Testis (tissue), 5 donors: ENCODE measurements at places on chromosomes 16 and 17. TPM values are rescaled to one million over a fixed set of nuclear protein-coding genes. Genes with fewer than 3 reads are reported as not detected.

- H3K36me3 ChIP-seq = no peaks in the 10 kb centered on the region
- no peak overlapping the region for H3K27ac ChIP-seq
- peak overlapping the region; percentile 64 for H3K4me3 ChIP-seq
- H3K27me3 ChIP-seq = no peaks in the 10 kb centered on the region
Measured at GRCh38 chr16:50246299-50247122, 19.8 kb upstream of the ADCY7 start.

GRCh38 chr17:31506517-31506916 is 115.0 kb downstream of the RAB11FIP4 start:
- peaks cover 20% of the 10 kb centered on the region for H3K4me1 ChIP-seq
- no peaks in the 10 kb centered on the region for H3K36me3 ChIP-seq
- no peak for DNase-seq

DNA sequence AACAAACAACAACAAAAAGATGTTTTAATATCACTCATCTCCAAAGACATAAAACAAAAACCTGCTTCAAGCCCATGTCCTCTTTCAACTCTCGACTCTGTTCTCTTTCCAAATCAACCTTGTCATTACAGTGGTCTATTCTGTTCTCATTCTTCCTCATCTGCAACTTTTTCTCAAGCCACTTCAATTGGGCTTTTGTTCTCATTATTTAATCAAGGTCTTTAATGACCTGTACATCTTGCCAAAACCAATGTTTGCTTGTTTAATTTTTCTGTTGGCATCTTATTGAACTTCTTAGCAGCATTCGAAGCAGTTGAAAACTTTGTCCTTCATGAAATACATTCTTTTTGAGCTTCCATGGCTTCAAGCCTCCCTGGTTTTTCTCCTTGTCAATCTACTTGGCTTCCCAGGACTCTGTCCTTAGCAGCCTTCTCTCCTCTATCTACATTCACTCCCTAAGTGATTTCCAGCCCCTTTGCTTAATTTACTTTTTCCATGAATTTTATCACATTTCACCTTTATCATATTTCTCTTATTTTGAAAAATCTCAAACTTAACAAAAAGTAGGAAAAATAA is 19.6 kb upstream of the RABEP1 start:
- H3K27me3 ChIP-seq = no peaks in the 10 kb centered on the region
- H3K4me3 ChIP-seq = no peak overlapping the region
- H3K27ac ChIP-seq = peak overlapping the region; percentile 24

DNA sequence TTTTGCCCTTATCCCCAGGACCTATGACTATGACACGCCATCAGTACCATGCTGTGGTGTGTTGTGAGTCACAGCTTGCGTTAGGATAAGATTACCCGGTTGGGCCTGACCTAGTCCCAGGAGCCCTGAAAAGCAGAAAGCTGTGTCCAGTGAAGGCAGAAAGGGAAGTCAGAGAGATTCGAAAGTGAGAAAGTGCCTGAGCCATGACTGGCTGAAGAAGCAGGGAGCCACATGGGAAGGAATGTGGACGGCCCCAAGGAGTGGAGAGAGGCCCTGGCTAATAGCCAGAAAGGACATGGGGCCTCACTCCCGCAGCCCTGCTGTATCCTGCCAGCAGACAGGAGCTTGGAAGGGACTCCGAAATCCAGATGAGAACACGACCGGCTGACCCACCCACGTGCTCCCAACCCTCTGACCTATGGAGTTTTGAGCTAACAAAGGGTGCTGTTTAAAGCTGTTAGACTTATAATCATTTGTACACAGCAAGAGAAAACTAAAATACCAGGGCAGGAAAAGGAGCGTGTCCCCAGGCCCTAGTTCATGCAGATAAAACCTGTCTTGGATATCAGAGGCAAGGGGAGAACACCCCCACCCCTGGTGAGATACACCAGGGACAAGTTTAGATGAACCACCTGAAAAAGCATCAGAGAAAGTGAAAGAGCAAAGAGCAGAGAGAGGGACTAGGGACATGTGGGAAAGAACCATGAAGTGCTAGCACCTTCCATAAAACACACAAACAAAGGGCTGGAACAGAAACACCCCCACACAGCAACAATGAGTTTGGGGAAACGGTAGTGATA is 115.3 kb downstream of the SLC39A11 start:
- no peak overlapping the region for H3K4me3 ChIP-seq
- no peaks in the 10 kb centered on the region for H3K27me3 ChIP-seq
- H3K4me1 ChIP-seq = peaks cover 11% of the 10 kb centered on the region
- DNase-seq = peak; percentile 65

DNA sequence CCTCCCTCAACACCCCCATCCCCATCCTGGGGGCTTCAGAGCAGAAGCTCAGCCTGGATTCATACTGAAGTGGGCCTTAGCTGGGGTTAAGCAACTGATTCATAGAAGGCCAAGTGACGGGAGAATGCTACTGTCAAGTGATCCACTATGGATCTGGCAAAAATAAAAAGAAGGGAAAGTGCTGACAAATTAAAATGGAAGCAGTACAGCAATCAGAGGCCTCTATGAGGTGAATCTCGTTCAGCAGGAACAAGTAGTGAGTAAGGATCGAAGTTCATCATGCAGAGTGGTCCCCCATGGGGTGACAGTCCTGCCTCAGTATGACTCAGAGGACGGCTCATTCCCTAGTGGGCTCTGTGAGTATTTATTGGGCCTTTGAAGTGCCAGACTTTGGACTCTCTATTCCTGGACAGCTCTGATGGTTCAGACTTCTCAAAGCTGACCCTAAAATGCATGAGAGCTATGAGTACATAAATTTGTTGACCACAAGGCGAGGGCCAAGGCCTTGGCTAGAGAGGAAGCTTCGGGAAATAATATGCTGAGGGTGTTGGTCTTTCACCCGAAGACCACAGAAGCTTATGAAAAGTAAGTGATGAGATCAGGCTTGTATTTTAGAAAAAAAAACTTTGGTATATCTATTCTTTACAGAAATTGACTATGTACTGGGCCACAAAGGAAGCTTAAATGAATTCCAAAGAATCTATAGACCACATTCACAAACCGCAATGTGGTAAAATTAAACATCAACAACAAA is 5.3 kb upstream of the NSMCE1 start:
- no peaks in the 10 kb centered on the region for H3K27me3 ChIP-seq
- no peaks in the 10 kb centered on the region for H3K36me3 ChIP-seq
- H3K27ac ChIP-seq = no peak overlapping the region
- no peak overlapping the region for H3K4me3 ChIP-seq
- no peaks in the 10 kb centered on the region for H3K4me1 ChIP-seq

DNA sequence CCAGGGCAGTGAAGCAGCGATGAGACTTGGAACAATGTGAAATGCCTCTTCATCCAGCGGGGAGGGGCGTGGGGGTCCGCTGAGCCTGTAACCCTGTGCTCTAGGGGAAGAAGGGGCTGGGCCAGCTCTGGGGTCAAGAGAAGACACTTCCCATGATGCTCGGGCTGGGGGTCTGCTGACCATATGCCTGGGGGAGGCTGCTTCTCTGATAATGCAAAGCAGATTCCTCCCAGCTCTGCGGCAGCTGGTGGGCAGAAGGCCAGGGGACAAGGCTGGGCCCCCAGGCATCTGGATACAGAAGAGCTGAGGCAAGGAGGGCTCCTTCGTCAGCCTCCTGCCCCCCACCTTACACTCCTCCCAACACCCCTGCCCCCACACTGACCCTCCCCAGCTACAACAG is 24.7 kb downstream of the NGFR start:
- H3K27ac ChIP-seq = peak overlapping the region; percentile 45
- H3K36me3 ChIP-seq = no peaks in the 10 kb centered on the region
- no peak overlapping the region for H3K4me3 ChIP-seq

- H3K36me3 ChIP-seq = no peaks in the 10 kb centered on the region
- no peak for DNase-seq
- no peak overlapping the region for H3K27ac ChIP-seq
- no peaks in the 10 kb centered on the region for H3K27me3 ChIP-seq
Measured at GRCh38 chr17:43444223-43445008, 39.4 kb upstream of the DHX8 start.

GRCh38 chr17:8766731-8767130 is 8.4 kb upstream of the SPDYE4 start:
- no peak overlapping the region for H3K4me3 ChIP-seq
- no peaks in the 10 kb centered on the region for H3K36me3 ChIP-seq
- no peak overlapping the region for H3K27ac ChIP-seq
- no peaks in the 10 kb centered on the region for H3K4me1 ChIP-seq
- DNase-seq = no peak

DNA sequence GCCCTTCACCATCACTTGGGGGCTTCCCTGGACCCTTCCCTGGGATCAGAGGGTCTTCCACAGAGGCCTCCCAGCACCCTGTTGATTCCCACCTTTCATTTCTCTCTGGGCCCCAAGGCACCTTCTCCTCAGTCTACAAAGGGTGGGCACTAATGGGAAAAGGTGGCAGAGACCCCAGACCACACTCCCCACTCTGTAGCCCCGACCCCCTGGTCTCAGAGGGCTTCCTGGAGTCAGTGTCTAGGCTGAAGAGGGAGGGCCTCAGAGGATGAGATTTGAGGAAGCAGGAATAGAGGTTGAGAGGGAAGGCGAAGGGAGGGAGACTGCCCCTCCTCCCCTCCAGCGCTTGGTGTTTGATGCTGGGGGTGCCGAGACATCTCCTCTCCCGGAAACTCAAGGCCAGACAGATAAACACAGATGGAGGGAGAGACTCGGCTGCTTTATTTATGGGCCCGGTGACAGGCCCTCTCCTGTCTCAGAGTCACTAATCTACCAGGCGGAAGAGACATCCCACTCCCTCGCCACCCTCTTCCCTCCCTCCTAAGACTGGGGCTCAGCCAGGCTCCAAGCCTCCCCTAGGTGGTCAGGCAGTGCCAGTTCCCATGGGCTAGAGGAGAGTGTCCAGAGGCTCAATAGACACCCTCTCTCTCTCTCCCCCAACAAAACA is 18.5 kb upstream of the SP2 start:
- peaks cover 2% of the 10 kb centered on the region for H3K4me1 ChIP-seq
- H3K27me3 ChIP-seq = no peaks in the 10 kb centered on the region
- H3K36me3 ChIP-seq = no peaks in the 10 kb centered on the region
- no peak overlapping the region for H3K27ac ChIP-seq

GRCh38 chr17:77745702-77746101 is 212.8 kb upstream of the TNRC6C start:
- H3K4me1 ChIP-seq = no peaks in the 10 kb centered on the region
- H3K27me3 ChIP-seq = no peaks in the 10 kb centered on the region
- H3K4me3 ChIP-seq = no peak overlapping the region
- H3K27ac ChIP-seq = no peak overlapping the region
- no peak for DNase-seq
- H3K36me3 ChIP-seq = no peaks in the 10 kb centered on the region

DNA sequence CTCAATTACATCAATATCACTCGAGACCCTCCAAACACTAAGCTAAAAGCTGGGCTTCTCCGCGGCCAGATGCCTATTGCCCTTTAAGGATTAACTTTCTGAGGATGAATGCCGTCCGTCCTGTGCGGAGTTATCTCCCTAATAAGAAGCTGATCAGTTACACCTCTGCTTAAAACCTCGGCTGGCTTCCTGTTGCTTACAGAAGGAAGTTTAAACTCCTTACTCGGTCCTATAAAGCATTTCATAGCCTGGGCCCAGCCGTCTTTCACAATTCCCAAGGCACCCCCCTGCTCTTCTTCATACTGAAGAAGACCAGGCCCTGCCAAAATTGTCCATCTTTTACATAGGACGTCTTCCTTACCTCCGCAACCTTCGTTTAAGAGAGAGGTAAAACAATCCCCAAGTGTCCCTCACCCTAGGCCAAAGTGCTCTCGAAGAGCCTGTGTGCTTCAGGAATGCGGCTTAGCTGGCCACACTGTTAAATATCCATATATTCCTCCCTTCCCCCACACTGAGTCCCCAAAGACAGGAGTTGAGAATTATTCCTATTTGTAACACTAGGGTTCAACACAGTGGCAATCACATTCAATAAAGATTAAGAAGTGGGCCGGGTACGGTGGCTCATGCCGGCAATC is 112.6 kb upstream of the IRX5 start:
- no peaks in the 10 kb centered on the region for H3K4me1 ChIP-seq
- no peak for DNase-seq
- H3K4me3 ChIP-seq = no peak overlapping the region
- no peak overlapping the region for H3K27ac ChIP-seq

- H3K4me1 ChIP-seq = peaks cover 11% of the 10 kb centered on the region
- H3K27me3 ChIP-seq = no peaks in the 10 kb centered on the region
- H3K4me3 ChIP-seq = no peak overlapping the region
Measured at GRCh38 chr17:76200354-76200753, 39.9 kb downstream of the RNF157 start.

DNA sequence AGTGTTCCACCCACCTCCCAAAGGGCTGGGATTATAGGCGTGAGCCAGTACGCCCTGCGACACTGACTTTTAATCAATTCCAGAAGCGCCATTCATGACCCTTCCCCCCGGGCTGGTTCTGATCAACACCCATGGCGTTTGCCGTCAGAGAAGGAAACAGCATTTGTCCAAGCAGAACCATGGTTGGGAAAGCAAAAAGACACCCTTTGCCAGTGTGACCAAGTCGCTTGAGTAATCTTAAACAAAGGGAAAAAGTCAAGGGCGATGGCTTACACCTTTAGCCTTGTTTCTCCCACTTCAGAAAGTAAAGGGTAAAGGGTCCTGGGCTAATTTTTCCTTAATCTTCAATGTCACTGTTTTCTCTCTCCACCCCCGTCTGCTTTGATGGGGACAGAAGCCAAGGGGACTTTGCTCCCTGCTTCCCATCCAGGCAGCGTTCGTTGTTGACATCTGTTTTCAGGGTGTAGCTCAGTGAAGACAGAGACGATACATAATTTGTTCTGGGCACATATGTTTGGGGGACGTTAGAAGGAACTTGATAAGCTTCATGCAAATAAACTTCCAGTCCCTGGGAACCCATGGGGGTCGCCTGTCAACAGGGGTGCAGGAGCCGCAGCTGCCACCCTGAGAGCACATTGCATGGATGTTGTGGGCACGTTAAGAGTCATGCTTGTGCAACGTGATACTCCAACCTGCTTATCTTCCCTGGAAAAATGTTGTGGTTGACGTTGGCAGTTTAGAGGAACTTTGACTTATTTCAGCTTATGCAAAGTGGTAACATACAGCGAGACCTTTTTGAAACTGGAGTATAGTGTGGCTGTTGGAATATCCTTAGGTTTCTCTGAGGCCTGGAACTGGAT is 50.6 kb upstream of the TANGO6 start:
- DNase-seq = no peak
- H3K27ac ChIP-seq = no peak overlapping the region
- H3K27me3 ChIP-seq = no peaks in the 10 kb centered on the region
- no peaks in the 10 kb centered on the region for H3K36me3 ChIP-seq

DBF4B gene
- total RNA-seq = 47.3 TPM

DOC2A gene
- 45.3 TPM for total RNA-seq

TP53TG3C gene
- 11.7 TPM for total RNA-seq

FBXO39 gene
- 46.9 TPM for total RNA-seq

DHRS7C gene
- total RNA-seq = 0.79 TPM

KRT26 gene
- 0.79 TPM for total RNA-seq
